Smooth muscle cell of bladder (primary cell): ENCODE measurements at places on chromosomes 12 and 14. TPM values are rescaled to one million over a fixed set of nuclear protein-coding genes. Genes with fewer than 3 reads are reported as not detected.

RAD9B gene
- 0.14 and 0.46 TPM in 2 replicates for total RNA-seq

CRACR2A gene
- total RNA-seq = 5.1 and 9.0 TPM in 2 replicates

FOXN3 gene
- total RNA-seq = 12.2 and 25.2 TPM in 2 replicates

NPAS3 gene
- total RNA-seq = 0.28 and 0.83 TPM in 2 replicates

SYT1 gene
- 1.6 and 2.0 TPM in 2 replicates for total RNA-seq

ZNF641 gene
- total RNA-seq = 10.2 and 17.2 TPM in 2 replicates

KRT71 gene
- total RNA-seq = not detected in 2 replicates

MANSC4 gene
- not detected in 2 replicates for total RNA-seq
